Central memory CD8-positive, alpha-beta T cell (primary cell): ENCODE measurements at places on chromosomes 12 and 14.

GRCh38 chr14:105474483-105475268 is at the start of gene CRIP2:
CRIP2 (plus strand) TSS chr14:105474821; CDS start chr14:105474863, 42 bp downstream.
- no peak for DNase-seq

GRCh38 chr12:123384994-123385376 is 1.1 kb downstream of the KMT5A start:
- DNase-seq = no peak

- DNase-seq = no peak
Measured at GRCh38 chr14:102579696-102580549, 12.5 kb upstream of the RCOR1 start.

GRCh38 chr12:13896063-13896626 is 85.3 kb downstream of the GRIN2B start:
- DNase-seq = no peak

DNA sequence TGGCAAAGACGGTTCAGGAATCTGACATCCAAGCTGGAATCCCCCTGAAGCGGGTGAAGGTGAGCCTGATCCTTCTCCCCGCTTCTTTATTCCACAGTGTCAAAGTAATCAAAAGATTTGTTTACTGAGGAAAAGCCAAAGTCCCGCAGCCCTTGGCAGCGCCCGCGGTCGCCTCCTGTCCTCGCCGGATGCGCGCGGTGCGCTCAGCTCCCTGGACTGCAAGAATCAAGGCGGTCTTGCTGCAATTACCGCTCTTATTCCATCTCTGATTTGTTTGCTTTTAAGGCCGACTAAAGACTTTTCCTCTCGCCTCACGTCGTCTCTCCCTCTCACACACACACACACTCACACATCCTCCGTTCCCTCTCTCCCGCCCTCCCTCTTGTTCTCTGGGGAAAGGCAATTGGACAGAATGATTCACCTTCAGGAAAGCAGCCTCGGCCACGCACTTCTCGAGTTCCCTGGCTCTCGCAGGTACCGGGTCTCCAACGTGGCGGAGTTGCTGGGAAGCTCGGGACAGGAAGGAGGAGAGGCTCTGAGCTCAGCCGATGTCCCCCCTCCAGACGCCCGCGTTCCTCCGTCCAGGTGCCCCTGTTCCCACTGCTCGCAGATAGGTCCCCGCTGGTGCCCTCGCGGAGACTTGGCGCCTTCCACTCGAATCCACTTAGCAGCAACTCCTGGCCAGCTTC is 68.6 kb upstream of the USP15 start:
- no peak for DNase-seq

- DNase-seq = no peak
Measured at GRCh38 chr14:102911991-102912761, 10.3 kb upstream of the AMN start.
